ENCODE measurements at places on chromosomes 3 and 15. TPM values are rescaled to one million over a fixed set of nuclear protein-coding genes. Genes with fewer than 3 reads are reported as not detected.
A peak's percentile ranks its signal among the peaks of the same experiment; 100 is the strongest.

DNA sequence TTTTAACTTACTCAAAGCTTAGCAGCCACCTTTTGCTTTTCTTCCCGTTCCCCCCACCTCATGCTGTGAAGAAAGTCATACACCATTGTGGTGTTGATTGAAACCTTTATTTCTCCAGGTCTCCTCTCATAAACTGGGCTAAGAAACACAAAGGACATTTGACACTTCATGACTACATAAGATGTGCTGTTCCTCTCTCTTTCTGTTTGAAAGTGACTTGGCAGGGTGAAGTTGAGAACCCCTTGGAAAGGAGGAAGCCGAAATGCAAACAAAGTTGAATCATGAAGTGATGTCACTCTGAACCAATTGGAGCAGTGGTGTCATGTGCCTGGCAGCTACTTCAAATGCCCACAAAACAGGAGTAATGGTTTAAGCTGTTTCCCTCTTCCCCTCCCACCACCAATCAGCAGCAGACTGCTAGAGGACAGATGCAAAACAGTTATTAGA is 174.7 kb downstream of the IGF1R start:
- H3K27ac ChIP-seq: no peak overlapping the region
- no peak for DNase-seq
- no peak overlapping the region for H3K4me3 ChIP-seq
- no peaks in the 10 kb centered on the region for H3K4me1 ChIP-seq
- no peaks in the 10 kb centered on the region for H3K27me3 ChIP-seq

- no peak overlapping the region for H3K27ac ChIP-seq
- no peak overlapping the region for H3K4me3 ChIP-seq
- peaks cover 4% of the 10 kb centered on the region for H3K4me1 ChIP-seq
Measured at GRCh38 chr15:63093486-63094205, 28.0 kb upstream of the LACTB start.

Gene NOX5
- total RNA-seq: 0.09 TPM

DNA sequence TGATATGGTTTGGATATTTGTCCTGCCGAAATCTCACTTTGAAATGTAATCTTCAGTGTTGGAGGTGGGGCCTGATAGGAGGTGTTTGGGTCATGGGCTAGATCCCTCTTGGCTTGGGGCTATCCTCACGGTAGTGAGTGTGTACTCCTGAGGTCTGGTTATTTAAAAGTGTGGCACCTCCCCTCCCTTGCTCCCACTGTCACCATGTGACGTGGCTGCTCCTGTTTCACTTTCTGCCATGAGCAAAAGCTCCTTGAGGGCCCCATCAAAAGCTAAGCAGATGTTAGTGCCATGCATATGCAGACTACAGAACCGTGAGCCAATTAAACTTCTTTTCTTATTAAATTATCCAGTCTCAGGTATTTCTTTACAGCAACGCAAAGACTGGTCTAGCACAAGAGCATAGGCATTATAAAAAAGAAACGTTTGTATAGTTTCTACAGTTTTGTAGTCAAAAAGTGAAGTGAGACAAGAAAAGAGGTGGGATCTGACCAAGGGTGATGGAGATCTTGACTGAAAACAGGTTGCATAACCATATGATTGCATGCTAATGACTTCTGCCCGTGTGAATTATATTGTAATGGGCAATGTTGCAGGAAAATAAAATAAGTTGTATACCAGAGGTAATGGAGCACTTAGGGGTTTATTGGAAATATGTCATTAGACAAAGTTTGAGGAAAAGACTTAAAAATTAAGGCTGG is 28.5 kb upstream of the CLASP2 start:
- no peaks in the 10 kb centered on the region for H3K36me3 ChIP-seq
- DNase-seq: no peak
- peaks cover 13% of the 10 kb centered on the region for H3K27me3 ChIP-seq
- H3K4me1 ChIP-seq: peaks cover 3% of the 10 kb centered on the region
- H3K4me3 ChIP-seq: no peak overlapping the region
- no peak overlapping the region for H3K27ac ChIP-seq

DNA sequence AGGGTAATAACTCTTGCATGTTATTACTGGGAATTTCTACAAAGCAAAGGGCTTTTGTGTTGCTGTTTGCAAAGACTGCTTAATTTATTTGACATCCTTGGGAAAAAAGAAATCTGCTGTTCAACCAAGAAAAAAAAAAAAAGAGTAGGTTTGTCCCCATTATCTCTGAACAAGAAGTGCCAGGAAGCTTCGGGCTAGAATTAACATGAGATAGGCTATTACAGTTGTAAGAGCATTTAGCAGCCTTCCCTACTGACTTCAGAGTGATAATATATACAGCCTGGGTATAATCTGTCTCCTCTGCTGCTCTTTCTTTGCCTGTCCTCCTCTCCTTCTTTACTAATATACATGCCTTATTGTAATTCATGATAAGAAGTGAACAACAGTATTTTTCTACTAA is 23.3 kb upstream of the CHMP2B start:
- no peak for DNase-seq
- no peaks in the 10 kb centered on the region for H3K4me1 ChIP-seq
- no peaks in the 10 kb centered on the region for H3K36me3 ChIP-seq
- H3K27me3 ChIP-seq: peaks cover 11% of the 10 kb centered on the region
- H3K27ac ChIP-seq: no peak overlapping the region
- no peak overlapping the region for H3K4me3 ChIP-seq

Gene ARGFX
- total RNA-seq: not detected

DNA sequence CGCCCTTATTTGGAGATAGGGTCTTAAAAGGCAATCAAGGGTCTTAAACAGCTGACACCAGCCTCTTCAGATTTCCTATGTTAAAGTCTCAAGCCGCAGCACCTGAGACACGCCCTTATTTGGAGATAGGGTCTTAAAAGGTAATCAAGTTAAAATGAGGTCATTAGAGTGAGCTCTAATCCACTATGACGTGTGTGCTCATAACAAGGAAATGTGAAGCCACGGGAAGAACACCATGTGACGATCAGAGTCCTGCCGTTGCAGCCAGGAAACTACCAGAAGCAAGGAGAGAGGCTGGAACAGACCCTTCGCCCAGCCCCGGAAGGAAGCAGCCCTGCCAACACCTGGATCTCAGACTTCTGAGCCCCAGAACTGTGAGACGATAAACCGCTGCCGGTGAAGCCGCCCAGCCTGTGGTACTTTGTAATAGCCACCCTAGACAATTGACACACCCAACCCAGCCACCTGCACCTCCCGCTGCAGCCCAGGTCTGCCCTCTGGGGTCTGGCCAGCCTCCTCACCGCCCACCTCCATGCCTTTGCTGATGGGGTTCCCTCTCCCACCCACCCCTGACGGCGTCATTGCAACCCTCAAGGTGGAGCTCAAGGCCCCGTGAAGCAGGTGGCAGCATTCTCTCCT is 137.9 kb downstream of the MEGF11 start:
- peaks cover 2% of the 10 kb centered on the region for H3K4me1 ChIP-seq
- DNase-seq: no peak
- H3K27ac ChIP-seq: no peak overlapping the region
- no peak overlapping the region for H3K4me3 ChIP-seq
- H3K27me3 ChIP-seq: peaks cover 20% of the 10 kb centered on the region
- no peaks in the 10 kb centered on the region for H3K36me3 ChIP-seq

- H3K4me1 ChIP-seq: no peaks in the 10 kb centered on the region
- DNase-seq: no peak
- H3K27ac ChIP-seq: no peak overlapping the region
- H3K4me3 ChIP-seq: no peak overlapping the region
- H3K27me3 ChIP-seq: no peaks in the 10 kb centered on the region
Measured at GRCh38 chr3:131067983-131068382, 41.3 kb downstream of the NEK11 start.

- no peak overlapping the region for H3K4me3 ChIP-seq
- H3K36me3 ChIP-seq: peaks cover 10% of the 10 kb centered on the region
- no peaks in the 10 kb centered on the region for H3K4me1 ChIP-seq
- no peak overlapping the region for H3K27ac ChIP-seq
Measured at GRCh38 chr15:69232765-69233164, 65.9 kb upstream of the PAQR5 start.

Gene ADAMTSL3
- not detected for total RNA-seq

DNA sequence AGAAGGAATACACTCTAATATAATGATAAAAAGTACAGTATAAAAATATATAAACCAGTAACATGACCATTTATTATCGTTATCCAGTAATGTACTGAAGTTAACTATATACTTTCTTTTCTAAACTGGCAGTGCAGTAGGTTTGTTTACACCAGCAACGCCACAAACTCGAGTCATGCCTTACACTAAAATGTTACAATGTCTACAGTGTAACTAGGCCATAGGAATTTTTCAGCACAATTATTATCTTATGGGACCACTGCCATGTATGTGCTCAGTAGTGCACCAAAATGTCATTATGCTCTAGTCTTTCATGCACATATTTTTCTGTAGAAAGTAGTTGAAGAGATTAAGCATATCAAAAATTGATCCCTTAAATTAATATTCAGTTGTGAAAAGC is 609.8 kb upstream of the BCHE start:
- no peak overlapping the region for H3K27ac ChIP-seq
- no peak for DNase-seq

Gene TMCO5A
- total RNA-seq: not detected

Gene HGD
- 0.78 TPM for total RNA-seq

Gene PLA2G4E
- not detected for total RNA-seq

GRCh38 chr3:79809106-79809505 is 41.3 kb upstream of the ROBO1 start:
- H3K4me1 ChIP-seq: no peaks in the 10 kb centered on the region
- no peaks in the 10 kb centered on the region for H3K27me3 ChIP-seq
- DNase-seq: no peak
- H3K27ac ChIP-seq: no peak overlapping the region

GRCh38 chr3:48440590-48440958 is 517 bp downstream of the TMA7 start:
- peak overlapping the region; percentile 95 for H3K27ac ChIP-seq
- H3K4me1 ChIP-seq: peaks cover 48% of the 10 kb centered on the region
- H3K36me3 ChIP-seq: peaks cover 36% of the 10 kb centered on the region
- no peak for DNase-seq

- peaks cover 95% of the 10 kb centered on the region for H3K36me3 ChIP-seq
- no peak for DNase-seq
- H3K4me3 ChIP-seq: no peak overlapping the region
- H3K4me1 ChIP-seq: no peaks in the 10 kb centered on the region
- H3K27ac ChIP-seq: no peak overlapping the region
- no peaks in the 10 kb centered on the region for H3K27me3 ChIP-seq
Measured at GRCh38 chr3:129263161-129263910, 13.9 kb downstream of the COPG1 start.

Gene GRAMD2A
- not detected for total RNA-seq

Gene CP
- not detected for total RNA-seq

Gene ANKRD63
- total RNA-seq: 0.32 TPM

GRCh38 chr3:29493109-29493508 is 212.2 kb downstream of the RBMS3 start:
- H3K27me3 ChIP-seq: no peaks in the 10 kb centered on the region
- H3K4me3 ChIP-seq: no peak overlapping the region
- DNase-seq: no peak
- H3K27ac ChIP-seq: no peak overlapping the region

DNA sequence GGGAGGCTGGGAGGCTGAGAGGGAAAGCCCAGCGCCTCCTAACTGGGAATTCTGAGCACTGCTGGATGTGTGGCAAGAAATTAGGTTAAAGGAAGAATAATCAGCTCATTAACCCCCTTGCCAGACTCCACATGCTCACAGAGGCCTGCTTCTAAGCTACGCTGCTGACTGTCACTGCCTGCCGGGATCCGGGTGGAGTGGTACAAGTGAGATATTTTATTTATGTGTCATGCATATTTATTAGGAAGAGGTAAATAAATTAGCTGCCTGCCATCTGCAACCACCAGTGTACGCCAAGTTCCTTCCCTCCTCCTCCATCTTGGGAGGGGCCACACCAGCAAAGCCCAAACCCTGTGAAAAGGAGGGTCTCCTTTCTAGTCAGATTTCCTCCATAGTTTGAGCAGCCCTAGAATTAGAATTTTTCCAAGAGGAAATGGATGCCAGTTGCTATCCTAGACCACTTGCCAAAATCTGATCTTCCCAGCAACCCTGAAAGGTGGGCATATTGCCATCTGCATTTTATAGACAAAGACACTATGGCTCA is 43.5 kb upstream of the GRIP2 start:
- H3K4me1 ChIP-seq: no peaks in the 10 kb centered on the region
- no peak overlapping the region for H3K4me3 ChIP-seq
- H3K36me3 ChIP-seq: no peaks in the 10 kb centered on the region
- peaks cover 21% of the 10 kb centered on the region for H3K27me3 ChIP-seq
- DNase-seq: no peak
- H3K27ac ChIP-seq: no peak overlapping the region

DNA sequence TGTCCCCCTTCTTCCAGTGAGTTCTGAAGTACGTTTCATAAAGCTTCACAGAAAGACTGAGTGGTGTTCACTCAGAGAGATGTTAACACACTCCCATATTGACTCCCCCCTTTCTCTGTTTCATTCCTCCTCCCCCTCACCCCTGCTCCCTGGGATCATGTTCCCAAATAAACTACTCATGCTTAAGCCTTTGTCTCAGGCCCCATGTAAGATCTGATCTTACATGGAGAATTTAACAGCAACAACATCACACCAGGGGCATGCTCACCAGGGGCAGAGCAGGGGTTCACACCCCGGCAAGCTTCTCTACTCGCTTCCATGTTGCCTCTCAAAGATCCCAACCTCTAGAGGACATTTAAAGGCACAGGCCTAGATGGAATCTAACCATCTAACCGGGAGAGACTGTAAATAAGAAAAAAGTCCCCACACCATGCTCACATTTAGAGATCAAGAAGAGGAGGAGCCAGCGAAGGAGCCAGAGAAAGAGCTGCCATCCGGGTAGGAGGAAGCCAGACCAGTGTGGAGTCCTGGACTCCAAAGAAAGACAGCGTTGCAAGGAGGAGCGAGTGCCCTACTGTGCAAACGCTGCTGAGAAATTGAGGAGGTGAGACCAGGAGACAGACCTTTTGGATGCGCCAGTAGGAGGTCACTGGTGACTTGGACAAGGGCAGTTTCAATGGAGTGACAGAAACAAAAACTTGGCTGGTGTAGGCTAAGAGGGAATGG is 21.4 kb upstream of the SRP14 start:
- no peak overlapping the region for H3K4me3 ChIP-seq
- peaks cover 5% of the 10 kb centered on the region for H3K36me3 ChIP-seq
- DNase-seq: no peak
- no peaks in the 10 kb centered on the region for H3K27me3 ChIP-seq
- no peak overlapping the region for H3K27ac ChIP-seq

DNA sequence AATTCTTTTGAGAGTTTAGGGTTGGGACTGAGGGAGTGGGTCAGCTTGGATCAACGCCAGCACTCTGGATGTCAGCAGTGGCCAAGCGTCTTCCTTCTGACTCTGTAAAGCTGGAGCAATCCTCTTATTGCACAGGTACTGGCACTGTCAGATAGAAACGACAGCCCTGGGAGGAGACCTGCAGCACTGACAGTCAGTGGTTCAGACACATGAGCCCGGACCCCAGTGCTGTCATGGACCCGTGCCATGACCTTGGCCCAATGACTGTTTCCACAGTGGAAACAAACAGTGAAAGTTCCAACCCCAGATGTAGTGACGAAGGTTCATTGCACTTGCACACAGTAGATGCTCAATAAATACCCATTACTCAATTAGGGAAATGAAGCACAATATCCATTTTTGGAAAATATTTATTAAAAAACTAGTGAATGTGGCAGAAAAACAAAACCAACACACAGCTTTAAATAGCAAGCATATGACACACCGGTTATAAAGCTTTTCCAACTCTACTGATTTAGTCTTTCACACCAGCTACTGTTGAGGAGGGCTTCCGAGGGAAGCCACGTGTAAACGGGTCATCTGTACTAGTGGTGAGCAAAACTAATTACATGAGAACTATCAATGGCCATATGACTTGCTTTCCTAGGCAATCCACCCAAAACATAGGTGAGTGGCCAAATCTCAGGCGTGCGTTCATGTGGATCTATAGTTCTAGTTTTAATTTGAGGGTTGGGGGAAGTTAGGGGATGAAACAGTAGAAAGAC is 22.1 kb downstream of the SIAH2 start:
- H3K36me3 ChIP-seq: peaks cover 31% of the 10 kb centered on the region
- H3K4me3 ChIP-seq: peak overlapping the region; percentile 2
- H3K4me1 ChIP-seq: peaks cover 88% of the 10 kb centered on the region
- no peak for DNase-seq
- H3K27ac ChIP-seq: peak overlapping the region; percentile 90
